ENCODE measurements at places on chromosomes 1 and 21. TPM values are rescaled to one million over a fixed set of nuclear protein-coding genes. Genes with fewer than 3 reads are reported as not detected.

Gene PLCH2
- total RNA-seq, result 0.40 TPM

Gene PER3
- 0.58 TPM for total RNA-seq

Gene FAF1
- total RNA-seq, result 37.8 TPM

Gene LEMD1
- not detected for total RNA-seq

Gene PADI4
- total RNA-seq, result not detected

Gene GPR25
- total RNA-seq, result not detected

Gene RASSF5
- total RNA-seq, result 1.1 TPM

Gene KCNA2
- 0.05 TPM for total RNA-seq

Gene VTCN1
- total RNA-seq, result 0.06 TPM

Gene RNU1-1
- total RNA-seq, result not detected

Gene RNU1-3
- 10.6 TPM for total RNA-seq

Gene CHRM3
- total RNA-seq, result 0.02 TPM

Gene RNF186
- total RNA-seq, result not detected

Gene PTGS2
- total RNA-seq, result 5.1 TPM

Gene MIXL1
- total RNA-seq, result not detected

Gene MAST2
- total RNA-seq, result 19.3 TPM

Gene IL19
- not detected for total RNA-seq

Gene ZNF593OS
- not detected for total RNA-seq

Gene PLA2G2D
- not detected for total RNA-seq

Gene ETNK2
- 25.4 TPM for total RNA-seq

Gene MX2
- total RNA-seq, result not detected

Gene MYOC
- not detected for total RNA-seq

Gene AADACL3
- not detected for total RNA-seq

Gene MLLT11
- total RNA-seq, result 14.5 TPM

Gene C4BPB
- total RNA-seq, result 2.1 TPM

Gene TM2D1
- 24.2 TPM for total RNA-seq

Gene IFI44L
- 0.02 TPM for total RNA-seq

Gene BCAN
- total RNA-seq, result not detected

Gene ADAMTSL4
- 2.8 TPM for total RNA-seq

Gene HMGCS2
- total RNA-seq, result not detected

Gene CDK18
- total RNA-seq, result 0.97 TPM

Gene KCNE2
- not detected for total RNA-seq

Gene DDR2
- total RNA-seq, result 0.51 TPM

Gene CFHR3
- 0.15 TPM for total RNA-seq

Gene OR2L2
- not detected for total RNA-seq

Gene ANXA9
- 1.2 TPM for total RNA-seq

Gene RNU1-4
- total RNA-seq, result not detected

Gene TINAGL1
- total RNA-seq, result 0.41 TPM

Gene PRELP
- 0.01 TPM for total RNA-seq

Gene RAB3B
- 5.4 TPM for total RNA-seq

Gene PTPRC
- not detected for total RNA-seq

Gene CD5L
- not detected for total RNA-seq

Gene OR2M3
- not detected for total RNA-seq

Gene C1orf141
- not detected for total RNA-seq

Gene SIPA1L2
- total RNA-seq, result 7.4 TPM

Gene PTPN22
- not detected for total RNA-seq

Gene ALPL
- 0.43 TPM for total RNA-seq

Gene PRAMEF17
- not detected for total RNA-seq

Gene FCMR
- total RNA-seq, result 5.9 TPM

Gene CEP170
- total RNA-seq, result 26.3 TPM

Gene CELA2A
- total RNA-seq, result not detected

Gene CYP4A11
- total RNA-seq, result not detected
